ENCODE measurements at places on chromosomes 1 and 21. TPM values are rescaled to one million over a fixed set of nuclear protein-coding genes. Genes with fewer than 3 reads are reported as not detected.

Gene COQ8A
- 55.3 TPM for polyA plus RNA-seq

- DNase-seq: peak; percentile 58
Observed at GRCh38 chr1:65059930-65060538, 88.0 kb upstream of the AK4 start.

- DNase-seq: no peak
Observed at GRCh38 chr1:230794431-230794830, 47.2 kb downstream of the CAPN9 start.

DNA sequence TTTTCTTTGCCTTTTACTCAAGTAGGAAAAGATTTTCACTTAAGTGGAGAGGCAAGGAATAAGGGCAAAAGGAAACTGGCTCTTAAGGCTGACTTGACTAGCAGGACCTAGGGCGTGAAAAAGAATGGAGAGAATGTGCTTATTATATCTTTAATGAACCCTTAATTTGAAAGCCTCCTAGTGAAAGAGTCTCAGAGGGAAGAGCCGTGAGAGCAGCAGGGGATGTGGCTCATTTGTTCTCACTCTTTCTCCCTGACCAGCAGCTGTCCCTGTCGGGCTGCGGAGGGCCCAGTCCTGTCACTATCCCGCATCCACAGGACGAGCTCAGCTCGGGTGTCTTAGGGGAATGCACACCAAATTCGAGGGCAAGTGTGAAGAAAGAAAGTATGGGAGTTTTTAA lies 180.1 kb downstream of the EDEM3 start:
- DNase-seq: no peak

DNA sequence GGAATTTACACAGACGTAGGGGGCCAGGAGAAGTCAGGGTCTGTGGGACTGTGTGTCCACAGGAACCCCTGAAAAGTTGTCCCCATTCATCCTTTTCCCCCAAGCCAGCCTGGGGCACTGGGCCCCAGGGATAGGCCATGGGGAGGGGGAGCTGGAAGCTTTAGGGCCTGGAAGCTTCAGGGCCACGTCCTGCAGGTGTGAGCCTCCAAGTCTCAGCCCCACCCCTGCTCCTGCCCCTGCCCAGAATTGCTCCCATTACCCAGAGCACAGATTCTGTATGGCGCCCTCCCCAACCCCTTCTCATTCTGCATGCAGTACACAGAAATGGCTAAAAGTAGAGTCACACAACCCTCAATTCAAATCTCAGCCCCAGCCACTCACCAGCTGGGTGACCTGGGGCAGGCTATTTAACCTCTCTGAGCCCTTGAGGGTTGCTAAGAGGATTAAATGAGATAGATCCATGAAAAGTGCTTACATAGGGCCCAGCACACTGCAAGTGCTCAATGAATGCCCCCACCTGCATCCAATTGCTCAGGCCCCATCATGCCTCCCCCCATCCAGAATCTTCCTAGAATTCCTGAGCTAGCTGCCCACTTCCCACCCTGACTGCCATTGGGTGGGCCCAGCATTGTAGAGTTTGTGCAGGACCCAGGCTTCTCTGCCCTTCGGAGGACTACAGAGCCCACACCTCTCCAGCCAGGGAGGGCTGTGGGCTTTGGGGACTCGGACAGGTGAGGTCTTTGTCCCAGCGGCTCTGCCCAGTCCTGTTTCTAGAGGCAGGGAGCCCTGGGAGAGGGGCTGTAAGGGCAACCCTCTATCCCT lies 6.5 kb downstream of the RAP1GAP start:
- no peak for DNase-seq

GRCh38 chr1:64121766-64122385 lies 81.5 kb upstream of the UBE2U start:
- no peak for DNase-seq

GRCh38 chr1:97243973-97244560 lies 522.5 kb downstream of the PTBP2 start:
- DNase-seq: no peak

Measured in muscle of arm (tissue), 14 donors.